ENCODE measurements at places on chromosomes 11 and 22.

DNA sequence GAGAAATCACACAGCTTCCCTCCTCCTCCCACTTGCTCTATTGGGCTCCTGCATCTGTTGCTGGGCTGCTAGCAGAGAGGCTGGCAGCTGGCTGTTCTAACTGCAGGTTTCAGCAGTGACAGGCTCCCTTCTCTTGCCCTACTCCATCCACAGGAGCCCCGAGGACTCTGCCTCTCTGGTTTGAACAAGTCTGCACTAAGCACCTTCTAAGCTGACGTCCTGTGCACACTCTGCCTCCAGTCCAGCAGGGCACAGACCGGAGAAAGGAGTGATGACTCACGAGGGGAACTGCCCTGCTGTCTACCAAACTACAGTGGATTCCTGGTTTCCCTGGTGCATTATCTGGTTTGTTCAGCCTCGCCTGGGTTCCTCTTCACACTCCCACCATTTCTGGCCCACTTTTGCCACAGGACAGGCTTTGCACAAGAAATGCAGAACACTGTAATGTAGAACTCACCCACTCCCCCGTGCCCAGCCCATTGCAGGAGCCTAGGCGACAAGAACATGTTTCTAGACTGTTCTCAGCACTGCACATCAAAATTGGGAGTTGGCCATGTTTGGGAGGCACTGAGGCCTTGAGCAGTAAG lies 26.0 kb downstream of the IL10RA start:
- no peak for DNase-seq

DNA sequence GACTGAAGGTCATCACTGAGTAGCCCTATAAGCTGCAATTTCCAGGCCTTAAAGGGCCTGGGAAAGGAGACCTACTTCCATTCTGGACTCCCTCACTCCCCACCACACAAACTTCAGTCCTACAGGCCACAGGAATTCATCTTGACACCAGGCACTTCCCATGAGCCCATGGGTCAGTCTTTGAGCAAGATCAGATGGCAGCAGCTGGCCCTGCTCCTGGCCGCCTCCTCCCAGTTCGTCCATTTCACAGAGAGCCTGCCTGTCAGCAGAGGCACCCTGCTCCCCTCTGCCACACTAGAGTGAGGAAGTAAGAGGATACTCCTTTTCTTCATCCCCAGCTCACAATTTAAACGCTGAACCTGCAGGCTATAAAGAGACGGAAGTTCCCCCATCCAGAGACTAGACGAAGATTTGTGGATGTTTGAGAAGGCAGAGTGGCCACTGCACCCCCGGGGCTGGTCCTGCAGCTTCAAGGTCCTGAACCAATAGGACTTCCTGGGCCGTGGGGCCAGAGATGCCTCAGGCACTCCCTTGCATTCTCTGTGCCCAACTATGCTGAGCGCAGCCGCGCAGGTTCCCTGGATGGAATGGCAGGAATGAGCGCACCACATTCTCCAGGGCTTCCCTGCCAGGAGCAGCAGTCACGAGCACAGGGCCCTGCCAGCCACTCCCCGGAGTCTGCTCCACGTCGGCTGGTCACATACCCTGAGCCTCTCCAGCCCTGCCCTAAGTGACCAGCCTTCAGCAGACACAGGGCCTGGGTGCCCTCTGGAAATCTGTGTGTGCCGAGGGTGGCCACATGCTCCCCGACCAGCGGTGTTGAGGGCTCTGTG lies 33.5 kb upstream of the BID start:
- DNase-seq = no peak

DNA sequence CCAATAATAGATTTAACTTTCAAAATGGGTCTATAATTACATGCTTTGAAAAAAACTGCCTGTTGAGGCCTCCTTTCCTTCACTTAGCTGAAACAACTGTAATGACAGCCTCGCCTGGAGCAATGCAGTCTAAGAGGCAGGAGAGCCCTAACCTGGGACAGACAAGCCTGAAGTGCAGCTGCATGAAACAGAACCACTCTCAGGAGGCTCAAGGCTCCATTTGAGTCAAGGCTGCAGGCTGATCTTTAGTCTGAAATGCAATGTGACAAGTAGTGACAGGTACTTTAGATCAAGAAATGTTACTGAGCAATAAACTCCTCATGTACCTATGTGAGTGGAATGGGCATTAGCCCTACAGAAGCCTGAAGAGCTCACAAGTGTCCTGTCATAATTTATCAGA lies 414.0 kb upstream of the LUZP2 start:
- no peak for DNase-seq

GRCh38 chr11:73034331-73034730 lies 107.8 kb downstream of the FCHSD2 start:
- no peak for DNase-seq

DNA sequence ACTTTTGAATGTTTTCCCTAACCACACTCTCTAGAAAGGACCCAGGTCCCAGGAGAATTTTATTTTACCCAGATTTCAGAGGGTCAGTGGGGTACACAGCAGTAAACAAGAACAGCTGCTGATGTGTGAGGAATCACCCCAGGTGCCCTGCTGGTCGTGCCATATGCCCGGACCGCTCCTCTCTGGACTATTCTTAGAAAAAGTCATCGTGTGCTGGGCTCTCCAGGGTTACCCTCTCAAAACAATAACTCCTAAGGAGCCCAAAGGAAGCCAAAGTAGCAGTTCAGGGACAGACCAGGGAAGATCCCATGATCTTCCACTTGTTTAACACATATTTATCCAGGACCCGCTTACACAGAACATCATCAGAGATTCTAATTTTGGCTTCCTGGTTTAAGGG lies 29.7 kb downstream of the LRP4 start:
- no peak for DNase-seq

DNA sequence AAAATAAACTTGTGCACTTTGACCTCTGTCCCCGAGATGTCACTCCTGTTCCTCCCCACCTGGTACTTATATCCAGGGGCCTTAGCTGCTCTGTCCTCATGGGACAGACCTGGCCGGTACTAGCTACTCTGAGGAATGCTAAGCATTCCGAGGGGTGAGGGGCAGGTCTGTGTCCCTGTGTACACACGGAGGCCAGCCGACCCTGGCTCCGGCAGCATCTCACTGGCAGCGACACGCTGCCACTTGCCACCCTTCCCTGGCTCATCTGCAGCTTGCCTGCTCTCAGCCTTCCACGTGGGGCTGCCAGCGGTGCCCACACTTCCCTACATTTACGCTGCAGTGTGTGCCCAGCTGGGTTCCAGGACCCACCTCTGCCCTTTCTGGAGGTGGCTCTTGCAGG lies 21.6 kb upstream of the TEF start:
- no peak for DNase-seq

DNA sequence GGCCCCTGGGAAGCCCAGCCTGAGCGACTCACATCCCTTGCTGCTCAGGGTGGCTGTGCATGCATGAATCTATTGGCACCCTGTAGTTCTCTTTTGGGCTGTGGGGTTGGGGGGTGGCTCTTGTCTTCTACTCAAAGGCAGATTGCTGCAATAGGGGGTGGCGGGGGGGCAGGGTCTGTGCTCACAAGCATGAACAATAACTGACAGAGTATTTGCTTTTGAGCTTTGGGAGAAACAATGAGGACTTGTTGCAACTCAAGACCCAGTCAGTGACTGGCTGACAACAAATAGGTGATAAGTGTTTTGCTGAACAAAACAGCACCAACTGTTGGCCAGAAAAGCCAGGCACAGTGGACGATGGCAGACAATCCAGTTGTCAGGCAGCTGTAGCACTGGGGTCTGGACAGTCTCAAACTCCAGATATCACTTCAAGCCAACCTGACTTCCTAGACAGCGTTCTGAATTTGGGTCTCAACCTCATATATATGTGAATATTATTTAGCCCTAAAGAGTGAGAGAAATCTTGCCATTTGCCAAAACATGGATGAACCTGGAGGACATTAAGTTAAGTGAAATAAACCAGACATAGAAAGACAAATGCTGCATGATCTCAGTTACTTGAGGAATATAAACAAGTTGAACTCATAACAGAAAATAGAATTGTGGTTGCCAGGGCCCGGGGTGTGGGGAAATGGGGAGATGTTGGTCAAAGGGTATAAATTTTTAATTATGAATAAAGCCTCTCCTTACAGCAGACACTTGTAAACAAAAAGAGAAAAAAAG lies 61.7 kb downstream of the ME3 start:
- no peak for DNase-seq

- DNase-seq = no peak
Observed at GRCh38 chr22:50531546-50531961, 1.7 kb upstream of the TYMP start.

- DNase-seq = no peak
Observed at GRCh38 chr11:92449222-92449621, 224.6 kb downstream of the FAT3 start.
